ENCODE measurements at places on chromosomes 6 and 20.
A peak's percentile ranks its signal among the peaks of the same experiment; 100 is the strongest.

GRCh38 chr20:33894798-33895197, 83.7 kb downstream of the CHMP4B start:
- no peak for DNase-seq

- no peak for DNase-seq
Measured at GRCh38 chr6:151309619-151310018, 69.9 kb downstream of the AKAP12 start.

GRCh38 chr6:40727271-40727670, 140.1 kb upstream of the LRFN2 start:
- peak; percentile 83 for DNase-seq

GRCh38 chr6:168314021-168314420, 5.6 kb downstream of the DACT2 start:
- DNase-seq, result no peak

DNA sequence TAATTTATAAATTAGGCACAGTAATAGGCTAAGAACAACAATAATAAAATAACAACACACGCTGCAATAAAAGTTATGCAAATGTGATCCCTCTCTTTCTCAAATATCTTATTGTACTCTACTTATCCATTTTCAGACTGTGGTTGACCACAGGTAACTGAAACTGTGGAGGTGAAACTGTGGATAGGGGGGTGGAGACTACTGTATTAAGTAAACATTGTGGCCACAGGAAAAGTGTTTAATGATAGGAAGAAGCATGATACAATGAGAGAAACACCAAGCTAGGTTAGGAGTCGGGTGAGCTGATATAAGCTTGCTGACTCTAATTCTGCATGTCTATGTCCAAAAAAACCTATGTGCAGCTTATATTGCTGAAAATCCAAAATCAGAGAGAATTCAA, 23.0 kb downstream of the NHLRC1 start:
- no peak for DNase-seq

DNA sequence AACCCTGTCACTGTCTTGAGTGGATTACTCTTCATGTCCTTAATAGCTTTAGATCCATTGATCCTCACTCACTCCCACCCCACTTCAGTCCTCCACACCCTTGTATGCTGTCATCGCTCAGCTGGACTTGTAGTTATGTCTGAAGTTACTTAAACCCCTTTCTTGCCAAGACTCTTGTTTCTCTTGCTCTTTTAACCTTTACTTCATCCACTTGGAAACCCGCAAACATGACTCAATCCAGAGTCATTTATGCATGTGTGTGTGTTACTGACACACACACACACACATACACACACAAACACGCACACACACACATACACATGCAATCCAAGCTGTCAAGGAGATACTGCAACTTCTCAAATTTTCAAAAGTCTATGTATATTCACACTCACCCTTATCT, 341.8 kb downstream of the SYNE1 start:
- no peak for DNase-seq

DNA sequence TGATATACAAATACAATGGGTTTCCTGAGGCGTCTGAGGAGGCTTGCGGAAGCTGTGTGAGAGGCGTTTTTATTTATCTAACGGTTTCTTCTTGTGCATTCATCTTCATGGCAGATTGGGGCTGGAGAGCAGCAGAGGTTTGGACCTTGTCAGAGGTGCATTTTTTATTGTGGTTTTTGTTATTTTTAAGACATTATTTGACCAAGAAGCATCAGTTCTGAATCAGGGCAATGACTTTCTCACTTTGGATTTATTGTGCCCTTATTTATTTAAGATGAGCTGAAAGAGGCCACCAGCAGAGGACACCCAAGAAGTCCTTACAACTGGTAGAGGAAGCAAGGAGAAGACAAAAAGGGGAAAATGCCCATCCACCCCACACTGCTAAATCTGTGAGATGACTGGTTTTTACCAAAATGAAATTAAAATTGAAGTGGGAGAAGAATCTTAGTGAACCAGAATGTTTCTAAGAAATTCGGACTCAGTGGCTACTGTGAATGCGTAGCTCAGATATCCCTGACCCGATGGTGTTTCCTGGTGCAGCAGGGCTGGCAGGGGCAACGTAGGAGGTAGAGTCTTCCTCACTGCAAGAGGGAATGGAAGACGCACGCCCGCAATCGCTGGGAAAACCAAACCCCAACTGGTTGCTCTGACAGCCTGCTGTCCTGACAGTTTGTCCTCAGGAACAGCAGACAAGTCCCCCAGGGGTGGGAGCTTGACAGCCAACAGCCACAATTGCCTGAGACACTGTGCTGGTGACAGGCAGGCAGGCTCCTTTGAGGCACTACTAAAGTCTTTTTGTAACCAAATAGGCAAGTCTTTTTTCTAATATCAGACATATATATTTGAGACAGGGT, 14.2 kb downstream of the PRR18 start:
- no peak for DNase-seq

DNA sequence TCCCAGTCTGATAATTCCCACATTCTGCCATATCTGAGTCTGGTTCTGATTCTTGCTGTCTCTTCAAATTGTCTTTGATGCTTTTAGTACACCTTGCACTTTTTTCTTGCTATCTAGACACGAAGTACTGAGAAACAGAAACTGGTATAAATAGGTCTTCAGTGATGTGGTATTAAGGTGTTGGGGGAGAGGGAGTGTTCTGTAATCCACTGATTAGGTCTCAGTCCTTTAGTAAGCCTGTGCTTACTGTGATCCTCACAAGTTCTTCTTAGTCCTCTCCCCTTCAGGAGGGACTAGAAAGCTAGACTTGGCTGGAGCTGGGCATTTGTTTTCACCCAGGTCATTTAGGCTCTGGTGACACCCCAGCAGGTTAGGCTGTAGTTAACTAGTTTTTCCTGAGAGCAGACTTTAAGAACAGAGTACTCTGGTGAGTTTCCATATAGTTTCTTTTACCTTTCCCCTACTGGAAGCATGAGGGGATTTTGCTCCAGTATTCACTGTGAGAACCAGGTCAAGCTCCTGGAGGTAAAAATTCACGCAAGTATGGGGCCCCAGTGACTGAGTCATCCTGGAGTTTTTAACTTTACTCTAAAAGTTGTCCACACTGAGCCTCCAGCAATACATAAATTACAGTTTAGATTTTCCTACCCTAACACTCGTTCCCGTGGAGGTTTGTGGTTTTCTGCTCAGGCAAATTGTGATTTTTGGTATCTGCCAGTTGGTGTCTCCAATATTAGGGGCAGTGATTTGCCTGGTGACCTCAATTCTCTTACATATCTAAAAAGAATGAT, 154.6 kb downstream of the CDKAL1 start:
- no peak for DNase-seq

- no peak for DNase-seq
Measured at GRCh38 chr20:59217173-59217572, 53.6 kb downstream of the ZNF831 start.

DNA sequence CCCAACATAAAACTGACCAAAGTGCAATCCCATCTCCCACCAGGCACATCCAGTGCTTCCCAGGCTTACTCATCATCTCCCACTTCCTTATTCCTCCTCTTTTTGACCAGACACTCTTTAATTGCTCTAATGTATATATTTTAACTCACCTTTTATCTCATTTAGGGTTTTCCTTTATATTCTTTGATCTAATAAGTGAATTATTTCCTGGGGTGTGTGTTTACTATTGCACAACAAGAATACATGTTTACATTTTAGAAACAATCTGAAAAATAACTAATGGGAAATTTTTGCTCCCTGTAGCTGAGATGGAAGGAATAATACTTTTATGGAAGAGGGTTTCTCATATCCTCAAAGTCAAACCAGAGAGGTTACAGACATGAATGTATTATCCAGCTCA, 18.4 kb downstream of the RHAG start:
- DNase-seq, result no peak

DNA sequence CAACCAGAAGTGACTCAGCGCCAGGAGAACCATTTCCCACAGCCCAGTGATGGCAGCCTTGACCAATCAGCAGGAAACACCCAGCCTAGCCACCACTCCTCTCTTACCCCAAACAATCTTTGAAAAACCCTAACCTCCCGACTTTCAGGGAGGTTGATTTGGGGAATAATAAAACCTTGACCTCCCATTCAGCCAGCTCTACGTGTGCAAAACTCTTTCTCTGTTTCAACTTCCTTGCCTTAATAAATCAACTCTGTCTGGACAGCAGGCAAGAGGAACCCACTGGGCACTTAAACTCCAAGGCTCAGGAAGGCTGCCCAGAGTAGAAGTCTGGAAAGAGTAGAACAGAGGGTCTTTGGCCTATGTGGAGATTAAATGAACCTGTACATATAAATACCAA, 35.0 kb downstream of the SERPINB1 start:
- DNase-seq, result no peak

- DNase-seq, result no peak
Measured at GRCh38 chr6:74431873-74432580, 736.0 kb downstream of the CD109 start.

DNA sequence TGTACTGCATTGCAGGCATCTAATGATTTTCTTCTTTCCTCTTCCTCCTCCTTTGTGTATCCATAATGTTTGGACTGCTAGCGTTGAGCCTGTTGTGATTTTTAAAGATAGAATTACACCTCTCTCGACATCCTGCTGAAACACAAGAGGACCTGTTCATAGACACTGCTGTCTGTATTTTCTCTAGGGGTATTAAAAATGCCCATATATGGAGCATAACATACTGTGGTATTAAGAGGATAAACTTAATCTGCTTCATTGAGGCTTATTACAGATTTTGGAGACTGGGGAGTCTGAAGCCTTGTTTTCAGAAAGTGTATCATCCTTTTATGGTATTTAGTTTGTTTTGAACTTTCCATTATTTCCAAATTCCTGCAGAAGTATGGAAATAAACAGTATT, 414.3 kb downstream of the CDKAL1 start:
- no peak for DNase-seq

- no peak for DNase-seq
Measured at GRCh38 chr6:148649454-148649963, 97.3 kb upstream of the UST start.

DNA sequence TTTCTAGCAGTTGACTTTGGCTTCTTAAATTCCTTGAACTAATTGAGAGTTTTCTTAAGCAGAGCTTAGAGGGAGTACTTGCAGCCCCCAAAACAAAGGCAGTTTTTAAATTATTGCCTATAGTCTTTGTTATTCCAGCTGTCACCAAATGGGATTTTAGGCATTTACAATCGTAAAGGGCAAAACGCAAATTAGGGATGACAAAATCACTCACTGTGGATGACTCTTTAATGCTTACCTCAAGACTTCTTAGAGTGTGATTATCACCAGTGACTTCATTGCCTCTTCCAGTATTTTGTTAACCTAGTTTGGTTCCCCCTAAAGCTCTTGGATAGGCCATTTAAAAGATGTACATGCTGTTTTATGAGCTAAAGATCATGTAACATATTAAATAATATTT, 126.8 kb downstream of the LRRC1 start:
- no peak for DNase-seq

DNA sequence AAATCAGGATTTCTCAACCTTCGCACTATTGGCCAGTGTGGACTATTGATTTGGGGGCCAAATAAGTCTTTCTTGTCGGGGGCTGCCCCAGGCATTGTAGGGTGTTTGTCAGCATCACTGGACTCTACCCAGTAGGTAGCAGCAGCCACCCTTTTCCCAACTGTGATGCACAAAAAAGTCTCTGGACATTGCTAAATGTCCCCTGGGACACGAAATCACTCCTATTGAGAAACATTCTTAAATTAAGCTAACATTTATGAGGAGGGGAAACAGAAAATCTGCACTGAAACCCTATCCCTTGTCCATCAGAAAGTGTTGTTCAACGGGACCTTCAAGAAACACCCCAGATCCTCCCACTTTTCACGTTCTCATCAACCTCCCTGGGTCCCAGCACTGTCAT, 54.2 kb downstream of the NFATC2 start:
- DNase-seq, result no peak

Data from iPS-NIHi11 (cell line).